PC-3 (cell line): ENCODE measurements at places on chromosomes 12 and 14. TPM values are rescaled to one million over a fixed set of nuclear protein-coding genes. Genes with fewer than 3 reads are reported as not detected.

Gene SRSF9
- 319 and 382 TPM in 2 replicates for total RNA-seq

Gene SAMD15
- 1.2 and 6.2 TPM in 2 replicates for total RNA-seq

Gene ATF7
- 7.9 and 14.2 TPM in 2 replicates for total RNA-seq

Gene MFAP5
- not detected in 2 replicates for total RNA-seq

Gene LRP1
- total RNA-seq = 14.7 and 21.8 TPM in 2 replicates

GRCh38 chr12:132085291-132085635 is 58.9 kb downstream of the DDX51 start:
- peak; percentile 29 for DNase-seq

- peak; percentile 11 for DNase-seq
Measured at GRCh38 chr14:79598339-79598738, 613.0 kb downstream of the DIO2 start.

GRCh38 chr14:73466861-73467260 is 8.5 kb upstream of the NUMB start:
- DNase-seq = no peak

GRCh38 chr12:53995002-53995377 is 5.0 kb upstream of the HOXC9 start:
- DNase-seq = no peak

GRCh38 chr14:54804538-54805041 is 98.0 kb downstream of the GCH1 start:
- no peak for DNase-seq

- DNase-seq = peak; percentile 84
Measured at GRCh38 chr14:61188978-61189808, 91.9 kb downstream of the TMEM30B start.

GRCh38 chr14:73834261-73834625 is 17.4 kb upstream of the PTGR2 start:
- no peak for DNase-seq

DNA sequence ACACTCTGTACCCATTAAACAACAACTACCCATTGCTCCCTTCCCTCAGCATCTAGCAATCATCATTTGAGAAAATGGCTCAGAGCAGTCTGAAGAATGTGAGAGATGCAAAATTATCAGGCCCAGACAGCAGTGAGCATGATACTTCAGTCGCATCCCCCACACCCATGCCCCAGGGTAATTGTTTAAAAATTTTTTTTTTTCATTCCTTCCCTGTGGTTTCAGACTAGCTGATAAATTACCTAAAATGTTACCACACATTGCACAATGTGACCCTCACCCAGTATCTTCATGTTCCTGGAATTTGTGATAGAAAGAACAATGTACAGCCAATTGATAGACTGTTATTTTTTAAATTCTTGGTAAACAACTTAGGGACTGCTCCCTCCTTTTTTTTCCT is 11.3 kb upstream of the USP15 start:
- peak; percentile 10 for DNase-seq
